ENCODE measurements at places on chromosomes 4 and X.

DNA sequence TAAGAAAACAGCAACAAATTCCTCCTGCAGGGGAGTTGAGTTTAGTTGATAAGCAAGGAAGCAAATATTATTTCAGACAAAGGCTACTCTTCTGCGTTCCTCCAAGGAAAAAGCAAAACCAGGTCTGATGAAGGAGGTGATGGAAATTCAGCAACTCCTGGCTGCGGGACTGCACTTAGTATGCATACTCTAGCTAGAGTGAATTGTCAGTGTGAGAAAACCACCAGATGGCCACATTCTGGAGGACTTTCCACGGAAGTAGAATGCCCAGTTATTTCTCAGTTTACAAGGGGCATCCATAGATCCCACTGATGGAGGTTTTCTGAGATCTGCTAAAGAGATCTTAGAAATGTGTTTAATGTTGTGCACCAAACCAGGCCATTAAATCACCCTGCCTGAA, 338.6 kb upstream of the PUDP start:
- ATAC-seq: no peak

DNA sequence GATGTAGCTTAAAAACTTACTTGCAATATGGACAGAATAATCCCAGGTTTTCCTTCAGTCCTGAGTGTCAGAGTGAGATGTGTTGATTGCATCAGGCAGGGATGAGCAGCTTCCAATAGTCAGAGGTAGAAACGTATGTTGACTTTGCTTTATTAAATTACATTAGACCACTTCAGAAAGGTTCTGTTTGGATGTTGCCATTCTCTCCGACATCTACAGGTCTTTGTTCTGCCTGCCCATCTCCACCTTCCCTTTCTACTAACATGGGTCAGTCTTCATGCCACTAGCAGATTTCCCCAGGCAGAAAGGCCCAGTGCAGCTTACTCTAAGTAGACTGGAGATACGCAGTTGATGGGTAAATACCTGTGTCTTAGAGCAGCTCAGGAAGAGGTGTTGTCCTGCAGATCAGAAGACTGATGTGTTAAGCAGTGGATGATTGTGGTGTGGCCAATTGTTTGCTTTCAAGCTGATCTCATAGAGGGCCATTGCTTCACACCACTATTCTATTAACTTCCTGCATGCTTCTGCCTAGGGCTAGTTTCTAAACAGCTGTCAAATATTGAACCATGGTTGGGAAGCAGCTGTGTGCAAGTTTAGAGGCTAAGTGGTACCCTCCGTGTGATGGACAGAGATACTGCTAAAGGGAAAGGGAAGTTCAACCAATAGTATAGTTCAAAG, 1.8 kb downstream of the FRMPD4 start:
- ATAC-seq: no peak

DNA sequence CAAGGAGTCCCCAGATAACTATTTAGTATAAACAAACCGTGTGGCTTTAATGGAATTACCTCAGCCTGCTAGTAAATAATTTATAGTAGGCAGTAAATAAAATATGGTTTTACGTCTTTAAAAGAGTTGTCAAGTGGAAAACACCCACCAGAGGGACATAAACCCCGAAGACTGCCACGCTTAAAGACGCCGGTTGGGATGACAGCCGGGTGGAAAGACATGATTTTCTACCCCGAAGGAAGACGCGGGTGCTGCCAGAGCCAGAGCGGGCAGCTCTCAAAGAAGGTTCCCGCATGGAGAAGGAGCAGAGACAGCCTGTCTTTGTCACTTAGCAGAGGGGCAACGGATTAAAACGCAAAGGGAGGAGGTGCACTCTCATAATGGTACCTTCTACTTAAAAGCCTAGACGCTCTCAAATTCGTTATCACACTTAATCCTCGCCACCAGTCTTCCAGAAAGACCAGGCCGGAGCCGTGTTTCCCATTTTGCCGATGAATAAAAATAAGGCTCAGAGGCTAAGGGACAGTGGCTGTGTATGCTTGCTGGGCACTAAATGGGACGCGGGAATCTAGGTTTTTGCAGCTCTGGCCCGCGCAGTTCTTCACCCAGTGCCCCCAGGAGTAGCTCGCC, 140.5 kb upstream of the ZIC3 start:
- ATAC-seq: no peak

DNA sequence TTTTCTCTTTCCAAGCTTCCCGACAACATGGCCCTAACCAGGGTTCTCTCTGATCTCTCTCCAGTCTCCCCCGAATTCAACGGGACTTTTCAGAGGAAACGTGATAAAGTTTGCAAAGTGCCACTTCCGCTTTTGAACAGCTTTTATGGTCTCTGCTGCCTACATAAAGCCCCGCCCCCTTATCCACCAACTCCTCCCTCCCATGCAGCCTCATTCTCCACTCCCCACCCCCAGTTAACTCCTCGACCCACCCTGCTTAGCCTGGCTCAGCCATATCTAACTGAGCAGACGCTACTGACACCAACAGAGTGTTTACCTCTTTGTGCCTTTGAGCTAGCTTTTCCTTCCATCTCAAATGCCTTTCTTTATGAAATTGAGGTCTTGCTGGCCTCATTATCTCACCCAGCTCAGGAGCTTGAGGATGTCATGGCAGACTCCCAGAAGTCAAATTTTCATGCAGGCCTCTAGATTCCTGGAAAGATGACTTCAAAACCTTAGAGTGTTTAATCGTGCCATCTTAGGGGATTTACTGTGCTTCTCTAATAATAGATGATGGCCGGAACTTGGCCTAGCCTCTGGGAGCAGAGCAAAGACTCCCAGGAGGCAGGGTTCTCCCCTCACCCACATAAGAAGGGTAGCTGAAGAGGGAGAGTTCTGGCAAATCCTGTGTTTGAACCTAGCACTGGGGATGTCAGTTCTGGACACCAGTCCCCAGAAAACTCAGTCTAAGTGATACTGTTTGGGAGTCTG, 606.0 kb downstream of the BCOR start:
- peak; percentile 93 for ATAC-seq

DNA sequence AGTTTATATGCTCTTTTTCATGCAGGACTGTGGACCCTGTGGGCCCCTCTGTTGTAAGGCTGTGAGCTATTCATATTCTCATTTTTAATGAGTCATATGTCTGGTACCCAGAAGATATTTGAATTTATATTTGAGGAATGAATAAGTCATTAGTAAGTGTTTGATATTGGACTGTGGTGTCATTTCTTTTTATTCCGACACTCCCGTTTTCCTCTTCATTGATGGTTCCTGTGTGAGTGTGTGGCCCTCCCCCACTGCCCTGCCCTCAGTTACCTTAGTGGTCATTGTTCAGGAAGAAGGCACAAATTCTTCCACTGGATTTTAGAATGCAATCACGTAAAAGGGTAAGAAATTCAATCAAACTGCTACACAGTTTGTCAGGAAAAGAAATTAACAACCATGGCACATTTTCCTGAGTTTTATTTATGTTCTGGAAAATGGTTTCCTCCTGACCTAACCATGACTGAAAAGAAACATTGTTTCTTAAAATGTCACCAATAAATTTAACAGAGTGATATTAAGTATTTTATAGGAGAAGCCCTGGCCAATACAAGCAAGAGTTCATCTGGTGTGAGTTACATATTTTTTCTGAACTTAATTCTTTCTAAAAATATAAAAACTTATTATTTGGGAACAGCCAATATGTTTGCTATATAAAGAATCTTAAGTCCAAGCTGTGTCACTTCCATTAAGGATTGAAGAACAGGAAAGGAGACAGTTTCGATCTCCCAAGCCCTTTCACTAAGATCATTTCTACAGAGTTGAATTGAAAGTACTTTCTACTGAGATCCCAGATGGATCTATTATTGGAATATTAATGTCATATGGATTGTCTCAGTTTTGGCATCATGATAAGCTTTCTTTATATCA, 370.5 kb upstream of the ANXA10 start:
- ATAC-seq: no peak

- no peak for ATAC-seq
Observed at GRCh38 chrX:31091819-31092218, 20.0 kb upstream of the FTHL17 start.

DNA sequence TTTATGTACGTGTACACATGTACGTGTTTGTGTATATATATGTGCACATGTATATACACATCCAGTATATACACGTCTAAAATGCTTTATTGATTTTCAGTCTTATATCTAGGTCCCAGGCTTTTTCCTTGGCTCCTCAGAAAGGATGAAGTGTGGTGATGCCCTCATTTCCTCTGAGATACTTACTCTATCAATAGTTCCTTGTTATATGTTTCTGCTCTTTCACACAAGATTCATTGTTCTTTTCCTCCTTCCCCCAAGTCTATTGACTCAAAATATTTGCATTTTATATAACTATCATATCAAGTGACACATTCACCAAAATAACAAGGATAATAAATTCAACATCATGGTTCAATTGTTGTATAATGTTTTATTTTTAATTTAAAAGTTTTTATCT, 359.2 kb downstream of the EPHA5 start:
- ATAC-seq: no peak

GRCh38 chr4:185480016-185480732, 8.6 kb upstream of the CCDC110 start:
- ATAC-seq: no peak

GRCh38 chrX:17692709-17693346, 44.5 kb upstream of the SCML1 start:
- no peak for ATAC-seq

DNA sequence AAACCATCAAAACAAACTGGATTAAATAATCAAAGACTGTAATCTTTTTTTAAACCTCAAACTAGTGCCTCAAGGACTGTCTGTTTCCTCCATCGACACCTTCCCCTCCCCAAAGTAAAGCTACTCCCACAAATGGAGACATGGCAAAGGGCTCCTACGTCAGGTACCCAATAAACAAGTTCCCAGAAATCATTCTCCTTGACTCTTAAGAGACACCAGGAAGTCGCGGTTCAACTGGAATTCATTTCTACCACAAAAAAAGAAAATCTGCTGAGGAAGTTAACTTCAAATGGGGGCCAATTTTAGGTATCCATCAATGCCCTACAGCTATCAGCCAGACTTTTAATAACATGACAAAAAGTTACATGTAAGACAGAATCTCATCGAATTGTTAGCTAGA, 2.5 kb downstream of the RPS4X start:
- ATAC-seq: no peak

GRCh38 chrX:14359316-14359715, 170.0 kb upstream of the GLRA2 start:
- no peak for ATAC-seq

DNA sequence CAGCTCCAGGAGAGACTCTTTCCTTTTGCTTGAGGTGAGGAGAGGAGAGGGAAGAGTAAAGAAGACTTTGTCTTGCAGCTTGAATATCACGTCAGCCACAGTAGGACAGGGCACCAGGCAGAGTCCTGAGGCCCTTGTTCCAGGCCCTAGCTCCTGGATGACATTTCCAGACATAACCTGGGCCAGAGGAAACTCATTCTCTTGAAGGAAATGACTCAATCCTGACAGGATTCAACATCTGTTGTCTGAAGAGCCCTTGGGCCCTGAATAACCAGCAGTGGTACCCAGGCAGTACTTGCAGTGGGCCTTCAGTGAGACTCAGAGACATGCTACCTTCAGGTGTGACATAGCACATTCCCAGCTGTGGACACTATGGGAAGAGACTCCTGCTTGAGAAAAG, 62.8 kb downstream of the FGF16 start:
- no peak for ATAC-seq

DNA sequence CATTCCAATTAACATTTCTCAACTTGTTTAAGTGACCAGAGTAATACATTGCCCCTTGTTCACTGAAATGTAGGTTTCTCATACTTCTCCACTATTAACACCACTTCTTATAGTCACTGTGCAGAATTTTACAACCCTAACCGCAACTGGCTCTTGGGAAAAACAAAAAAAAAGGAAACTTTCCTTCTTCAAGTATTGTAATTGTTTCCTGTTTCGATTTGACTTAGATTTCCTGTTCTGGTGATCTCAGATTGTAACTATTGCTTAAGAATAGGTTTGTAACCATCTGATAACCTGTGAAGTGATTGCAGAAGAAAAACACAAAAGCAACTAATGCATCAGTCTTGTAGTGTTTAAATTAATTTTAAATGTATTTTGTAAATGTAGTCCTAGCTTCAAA, 594.7 kb upstream of the GALNT7 start:
- ATAC-seq: no peak

DNA sequence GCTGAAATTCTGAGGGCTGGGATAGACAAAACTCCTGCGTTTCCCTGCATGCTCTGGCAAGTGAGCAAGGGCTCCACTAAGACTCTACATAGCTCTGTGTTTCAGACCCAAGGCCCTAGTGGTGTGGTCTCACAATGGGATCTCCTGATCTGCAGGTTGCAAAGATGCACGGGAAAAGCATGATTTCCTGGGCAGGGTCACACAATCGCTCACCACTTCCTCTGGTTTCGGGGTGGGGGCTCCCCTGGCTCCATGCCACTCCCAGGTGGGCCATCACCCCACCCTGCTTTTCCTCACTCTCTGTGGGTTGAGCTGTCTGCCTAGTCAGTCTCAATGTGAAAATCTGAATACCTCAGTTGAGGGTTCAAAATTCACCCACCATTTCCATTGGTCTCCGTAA, 111.5 kb downstream of the KLF8 start:
- no peak for ATAC-seq

All from activated CD4-positive, CD25-positive, alpha-beta regulatory T cell treated with anti-CD3 and anti-CD28 coated beads, Interleukin-2, amount 50 U/mL, for 24 hours (primary cell).